ENCODE measurements at places on chromosomes 1 and 21.
A peak's percentile ranks its signal among the peaks of the same experiment; 100 is the strongest.

DNA sequence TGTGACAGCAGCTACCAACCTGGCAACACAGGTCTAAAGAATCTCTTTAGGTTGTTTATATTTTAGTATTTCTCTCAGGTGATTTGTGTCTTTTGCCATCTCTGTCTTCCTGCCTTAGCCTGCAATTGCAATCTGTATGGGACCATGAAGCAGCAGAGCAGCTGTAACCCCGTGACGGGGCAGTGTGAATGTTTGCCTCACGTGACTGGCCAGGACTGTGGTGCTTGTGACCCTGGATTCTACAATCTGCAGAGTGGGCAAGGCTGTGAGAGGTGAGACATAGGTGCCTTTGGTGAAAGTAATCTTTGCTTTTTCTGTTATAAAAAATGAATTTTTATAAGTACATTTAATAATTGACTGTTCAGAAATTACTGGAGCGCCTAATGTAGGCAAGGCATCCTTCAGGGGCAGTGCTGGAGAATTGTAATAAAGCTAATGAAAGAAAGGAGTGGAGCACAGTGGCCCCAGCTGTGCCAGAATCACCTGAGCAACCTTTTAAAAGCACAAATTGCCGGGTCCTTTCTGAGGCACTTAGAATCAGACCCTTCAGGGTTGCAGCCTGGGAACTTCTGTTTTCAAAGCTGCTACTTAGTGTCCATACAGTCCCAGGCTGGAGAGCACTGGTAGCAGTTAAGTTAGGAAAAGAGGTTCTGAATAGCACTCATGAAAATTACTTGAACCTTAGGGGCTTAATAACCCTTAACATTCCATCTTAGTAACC lies 60.6 kb upstream of the LAMC2 start:
- DNase-seq, result no peak

DNA sequence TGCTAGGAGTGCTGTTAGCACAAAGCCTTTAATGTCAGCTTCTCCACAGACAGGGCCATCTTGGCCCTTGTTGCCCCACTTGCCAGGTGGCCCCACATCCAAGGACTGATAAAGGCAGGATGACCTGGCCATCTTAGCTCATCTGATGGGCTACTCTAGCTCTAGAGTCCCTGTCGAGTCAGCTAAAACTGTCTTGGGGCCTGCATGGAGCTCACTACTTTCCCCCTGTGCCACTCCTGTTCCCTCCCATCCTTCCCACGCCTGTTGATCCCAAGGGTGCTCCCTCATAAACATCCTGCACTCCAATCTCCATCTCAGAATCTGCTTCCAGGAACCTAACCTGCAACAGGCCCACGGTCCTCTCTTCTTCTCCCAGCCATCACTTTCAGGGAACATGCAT lies 652 bp upstream of the GPX7 start:
- DNase-seq, result no peak

DNA sequence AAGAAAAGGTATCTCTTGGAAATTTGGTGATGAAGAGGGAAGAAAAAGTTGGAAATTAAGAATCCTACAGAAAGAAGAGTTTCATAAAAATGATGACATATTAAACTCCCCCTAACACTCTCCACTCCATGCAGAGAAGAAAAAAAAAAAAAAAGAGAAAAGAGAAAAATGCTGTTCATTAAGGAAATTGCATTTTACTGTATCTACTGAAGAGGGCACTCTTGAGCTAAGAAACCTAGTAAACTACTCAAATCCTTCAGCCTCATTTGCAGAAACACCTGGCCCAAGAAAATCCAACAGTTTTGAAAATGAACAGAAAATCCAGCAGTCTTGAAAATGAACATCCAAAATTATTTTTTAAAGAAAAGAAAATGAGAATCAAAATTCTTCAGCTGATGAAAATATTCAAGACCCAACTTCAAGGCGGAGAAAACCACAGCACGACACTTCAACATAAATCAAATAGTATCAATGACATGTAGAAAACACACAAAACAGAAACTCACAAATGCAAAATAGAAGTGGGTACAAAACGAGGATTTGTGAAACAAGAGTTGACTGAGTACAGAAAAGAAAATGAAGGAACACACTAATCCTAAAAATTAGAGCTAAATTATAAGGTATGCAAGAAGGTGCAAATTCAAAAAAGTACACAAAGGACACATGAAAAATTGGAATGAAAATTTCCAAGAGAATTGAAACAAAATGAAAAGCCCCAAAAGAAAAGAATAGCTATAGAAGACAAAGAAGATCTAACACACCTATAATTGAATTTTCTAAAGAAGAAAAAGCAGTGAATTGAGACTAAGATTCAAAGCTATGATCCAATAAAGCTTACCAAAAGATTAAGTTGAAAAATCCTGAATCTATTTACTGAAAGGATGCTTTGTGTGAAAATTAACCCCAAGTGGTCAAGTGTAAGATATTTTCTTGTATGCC lies 73.2 kb upstream of the DNAJC6 start:
- no peak for DNase-seq

DNA sequence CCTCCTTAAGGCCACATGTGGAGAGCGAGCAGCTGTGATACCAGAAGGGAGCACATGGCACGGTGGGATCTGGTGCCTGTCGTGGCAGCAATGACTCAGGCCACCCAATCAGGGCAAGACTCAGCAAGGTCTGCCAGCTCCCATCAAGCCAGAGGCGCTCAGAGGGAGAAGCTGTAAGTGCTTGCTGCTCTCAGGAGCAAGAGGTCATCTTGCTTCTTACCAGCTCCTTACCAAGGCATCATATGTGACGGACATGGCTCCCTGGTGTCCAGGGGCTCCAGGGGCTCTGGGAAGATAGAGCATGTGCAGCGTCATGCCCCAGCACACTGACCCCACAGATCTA lies 72.9 kb downstream of the ITPKB start:
- DNase-seq, result no peak

- DNase-seq, result no peak
Measured at GRCh38 chr1:159250638-159251216, 46.1 kb downstream of the ACKR1 start.

DNA sequence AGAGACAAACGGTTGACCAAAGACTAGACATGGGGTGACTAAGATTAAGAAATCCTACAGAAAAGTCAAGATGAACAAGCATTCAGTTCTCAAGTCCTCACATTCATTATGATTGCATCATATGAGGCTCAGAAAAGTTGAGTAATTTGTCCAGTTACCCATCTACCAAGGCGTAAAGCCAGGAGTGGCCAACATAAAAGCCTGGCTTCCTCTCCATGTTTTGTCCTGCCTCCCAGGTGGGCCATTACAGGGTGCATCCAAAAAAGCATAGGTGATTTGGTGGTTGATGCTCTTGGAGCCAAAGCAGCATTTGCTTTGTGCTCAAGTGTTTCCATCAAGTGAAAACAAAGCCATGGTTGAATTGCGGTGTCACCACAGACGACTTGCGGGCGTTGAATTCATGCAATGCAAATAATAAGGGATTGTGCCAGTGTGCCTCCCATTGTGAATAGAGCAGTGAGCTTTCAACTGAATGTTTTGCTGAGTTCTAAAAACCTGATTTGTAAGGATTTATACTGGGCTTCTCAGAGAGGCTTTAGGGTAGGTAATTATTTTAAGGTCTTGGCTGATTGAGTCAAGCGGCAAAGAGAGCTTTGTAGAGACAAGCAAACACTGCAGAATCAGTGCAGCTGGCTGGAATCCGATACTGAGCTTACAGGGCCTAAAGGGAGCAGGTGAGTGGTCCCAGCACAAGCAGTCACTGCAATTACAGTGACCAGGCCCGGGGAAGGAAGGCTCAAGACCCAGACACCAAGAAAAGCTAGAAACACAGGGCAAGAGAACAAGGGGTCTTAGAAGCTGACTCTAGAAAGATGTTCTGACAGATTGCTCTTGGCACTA lies 54.1 kb downstream of the KCNJ15 start:
- no peak for DNase-seq

DNA sequence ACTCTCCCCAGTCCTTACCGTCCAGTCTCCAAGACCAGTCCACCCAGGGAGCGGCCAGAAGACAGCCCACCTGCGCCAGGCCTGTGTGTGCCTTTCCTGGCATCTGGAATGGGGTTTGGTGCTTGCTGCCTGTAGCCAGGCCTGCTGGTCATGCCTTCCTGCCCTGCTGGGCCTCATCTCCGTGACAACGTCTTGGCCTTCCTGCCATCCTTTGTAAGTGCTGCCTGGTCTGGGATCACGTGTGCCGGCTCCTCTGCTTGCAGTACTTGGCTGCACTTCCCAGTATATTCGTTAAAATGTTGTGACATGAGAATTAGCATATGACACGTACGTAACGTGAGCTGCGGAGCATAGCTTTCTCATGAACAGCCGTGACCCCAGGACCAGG lies 145.3 kb upstream of the COL6A1 start:
- DNase-seq, result no peak

DNA sequence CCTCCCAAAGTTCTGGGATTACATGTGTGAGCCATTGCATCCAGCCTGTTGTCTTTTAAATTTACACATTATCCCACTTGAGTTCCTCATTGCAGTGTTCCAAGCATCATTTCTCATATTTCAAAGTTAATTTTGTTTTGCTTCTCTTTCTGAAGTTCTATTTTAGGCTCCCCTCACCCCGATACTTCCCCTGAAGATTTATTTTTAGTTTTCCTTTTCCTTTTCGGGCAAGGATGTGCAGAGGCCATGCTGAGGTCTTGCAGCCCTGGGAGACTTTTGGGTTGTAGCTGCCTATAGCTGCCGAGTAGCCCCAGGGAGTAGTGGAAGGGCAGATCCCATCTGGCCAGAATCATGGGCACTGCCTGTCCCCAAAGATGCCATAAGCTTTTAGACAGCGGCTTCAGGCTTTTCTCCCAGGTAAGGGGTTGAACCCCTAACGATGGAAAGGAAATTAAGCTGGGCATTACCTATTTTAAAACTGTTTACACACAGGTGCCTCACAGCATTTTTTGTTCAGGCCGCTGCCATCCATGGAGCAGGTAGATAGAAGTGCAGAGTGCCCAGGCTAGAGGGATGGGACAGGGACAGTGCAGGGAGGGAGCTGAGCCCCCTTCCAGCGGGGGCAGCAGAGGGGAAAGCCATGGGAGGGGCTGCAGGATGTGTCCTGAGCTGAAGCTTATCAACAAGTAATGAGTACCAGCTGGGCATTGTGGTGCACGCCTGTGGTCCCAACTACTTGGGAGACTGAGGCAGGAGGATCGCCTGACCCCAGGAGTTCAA lies 15.9 kb downstream of the PSEN2 start:
- no peak for DNase-seq

DNA sequence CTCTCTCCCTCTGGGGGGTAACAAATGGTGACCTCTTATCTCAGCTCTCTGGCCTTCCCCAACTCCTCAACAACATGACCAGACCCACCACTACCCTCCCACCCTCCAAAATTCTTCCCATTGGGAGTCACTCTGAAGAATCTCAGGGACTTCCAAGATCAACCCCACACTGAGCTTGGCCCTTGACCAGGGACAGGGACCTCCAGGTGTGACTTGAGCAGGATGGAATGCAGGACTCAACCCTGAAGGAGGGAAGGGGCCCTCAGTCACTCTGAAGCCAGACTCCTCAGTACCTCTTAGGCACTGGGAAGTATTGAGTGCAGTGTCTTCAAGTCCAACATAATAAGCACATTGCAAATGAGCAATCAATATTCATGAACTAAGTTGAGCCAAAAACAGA lies 1.9 kb downstream of the CASQ1 start:
- no peak for DNase-seq

- DNase-seq, result no peak
Measured at GRCh38 chr1:97245682-97246081, 524.1 kb downstream of the PTBP2 start.

DNA sequence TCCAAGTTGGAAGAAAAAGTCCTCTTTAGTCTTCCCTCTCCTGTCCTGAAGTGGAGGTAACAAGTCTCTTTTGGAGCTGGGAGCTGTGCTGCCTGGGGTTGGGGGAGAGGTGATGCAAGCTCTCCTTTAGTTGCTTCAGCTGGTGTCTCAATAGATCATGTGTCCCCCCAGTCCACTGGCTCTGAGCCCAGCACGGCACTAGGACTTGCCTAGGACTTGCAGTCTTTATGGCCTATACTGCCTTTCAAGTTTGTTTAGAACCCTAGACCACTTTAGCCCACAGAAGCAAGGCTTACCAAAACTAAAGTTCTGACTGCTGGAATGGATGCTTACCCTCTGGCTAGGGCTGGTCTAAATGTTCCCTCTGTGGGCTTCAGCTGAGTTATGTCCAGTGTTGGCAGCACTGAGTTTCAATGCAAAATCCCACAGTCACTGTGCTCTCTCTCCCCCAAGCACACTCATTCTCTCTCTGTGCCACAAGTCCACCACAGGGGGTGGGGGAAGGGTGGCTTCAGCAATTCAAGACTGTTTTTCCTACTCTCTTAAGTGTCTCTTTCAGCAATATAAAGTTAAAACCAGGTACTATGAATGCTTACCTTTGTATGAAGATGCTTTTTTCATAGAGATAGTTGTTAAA lies 185.0 kb downstream of the DNAH14 start:
- DNase-seq, result no peak

- no peak for DNase-seq
Measured at GRCh38 chr1:58158506-58159433, 387.8 kb downstream of the OMA1 start.

- peak; percentile 62 for DNase-seq
Measured at GRCh38 chr1:200628223-200628881, 7.8 kb upstream of the KIF14 start.

- DNase-seq, result no peak
Measured at GRCh38 chr1:200590001-200590400, 30.6 kb downstream of the KIF14 start.

DNA sequence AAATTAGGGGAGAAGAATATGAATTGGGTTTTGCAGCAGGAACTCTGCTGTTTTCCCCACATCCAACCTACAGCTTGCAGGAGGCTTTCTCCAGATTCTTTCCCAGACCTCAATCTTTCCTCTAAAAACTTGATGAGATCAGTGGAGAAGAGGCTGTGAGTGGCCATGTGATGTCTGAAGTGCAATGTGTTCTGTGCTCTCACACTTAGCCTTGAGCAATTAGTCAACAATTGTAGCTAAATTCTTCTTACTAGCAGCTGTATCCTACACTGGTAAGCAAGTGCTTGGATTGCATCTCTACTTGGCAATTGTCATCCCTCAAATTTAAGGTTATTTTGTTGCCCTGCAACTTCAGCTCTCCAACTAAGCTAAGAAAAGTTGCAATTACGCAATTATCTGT lies 807.3 kb upstream of the RGS18 start:
- DNase-seq, result no peak

DNA sequence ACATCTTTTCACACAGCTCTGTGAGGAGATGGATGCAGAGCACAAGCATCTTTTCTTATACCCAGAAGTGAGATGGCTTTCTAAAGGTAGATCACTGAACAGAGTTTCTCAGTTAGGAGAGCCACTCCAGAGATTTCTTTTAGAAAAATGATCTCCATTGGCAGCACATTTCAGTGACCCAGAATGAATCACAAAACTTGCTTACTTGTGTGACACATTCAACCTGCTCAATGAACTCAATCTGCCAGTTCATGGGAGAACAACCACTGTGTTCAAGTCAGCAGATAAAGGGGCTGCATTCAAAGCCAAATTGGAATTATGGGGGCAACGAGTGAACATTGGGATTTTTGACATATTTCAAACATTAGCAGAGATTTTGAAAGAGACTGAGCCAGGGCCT lies 78.3 kb downstream of the UCHL5 start:
- no peak for DNase-seq

GRCh38 chr1:84148758-84149157 lies 4.7 kb downstream of the PRKACB start:
- no peak for DNase-seq

GRCh38 chr1:169005776-169006175 lies 100.7 kb upstream of the ATP1B1 start:
- DNase-seq, result no peak

- no peak for DNase-seq
Measured at GRCh38 chr1:208272713-208273112, 28.5 kb upstream of the PLXNA2 start.
